ENCODE measurements at places on chromosomes 1 and 21.

- no peak for DNase-seq
Measured at GRCh38 chr1:180675586-180675985, 43.8 kb downstream of the XPR1 start.

- DNase-seq = no peak
Measured at GRCh38 chr1:107477233-107477632, 336.4 kb downstream of the NTNG1 start.

DNA sequence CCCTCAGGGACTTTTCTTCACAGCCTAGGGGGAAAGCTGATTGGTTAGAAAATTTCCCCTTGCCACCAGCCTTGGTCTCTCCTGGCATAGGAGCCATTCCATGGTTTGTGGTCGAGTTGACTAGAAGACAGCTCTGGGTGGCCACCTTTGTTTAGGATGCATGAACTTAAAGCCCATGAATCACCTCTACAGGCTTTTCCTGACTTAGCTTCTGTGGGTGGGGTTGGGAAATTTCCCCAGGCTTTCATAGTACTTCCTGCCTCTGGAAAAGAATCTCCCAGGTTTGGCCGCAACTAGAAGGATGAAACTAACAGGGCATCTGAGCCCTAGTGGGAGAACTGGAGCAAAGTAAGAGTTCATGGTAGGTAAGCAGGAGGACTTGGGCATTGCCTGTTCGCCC is 72.6 kb downstream of the SNRPE start:
- no peak for DNase-seq

GRCh38 chr1:54996359-54996868 is 2.3 kb upstream of the BSND start:
- DNase-seq = no peak

DNA sequence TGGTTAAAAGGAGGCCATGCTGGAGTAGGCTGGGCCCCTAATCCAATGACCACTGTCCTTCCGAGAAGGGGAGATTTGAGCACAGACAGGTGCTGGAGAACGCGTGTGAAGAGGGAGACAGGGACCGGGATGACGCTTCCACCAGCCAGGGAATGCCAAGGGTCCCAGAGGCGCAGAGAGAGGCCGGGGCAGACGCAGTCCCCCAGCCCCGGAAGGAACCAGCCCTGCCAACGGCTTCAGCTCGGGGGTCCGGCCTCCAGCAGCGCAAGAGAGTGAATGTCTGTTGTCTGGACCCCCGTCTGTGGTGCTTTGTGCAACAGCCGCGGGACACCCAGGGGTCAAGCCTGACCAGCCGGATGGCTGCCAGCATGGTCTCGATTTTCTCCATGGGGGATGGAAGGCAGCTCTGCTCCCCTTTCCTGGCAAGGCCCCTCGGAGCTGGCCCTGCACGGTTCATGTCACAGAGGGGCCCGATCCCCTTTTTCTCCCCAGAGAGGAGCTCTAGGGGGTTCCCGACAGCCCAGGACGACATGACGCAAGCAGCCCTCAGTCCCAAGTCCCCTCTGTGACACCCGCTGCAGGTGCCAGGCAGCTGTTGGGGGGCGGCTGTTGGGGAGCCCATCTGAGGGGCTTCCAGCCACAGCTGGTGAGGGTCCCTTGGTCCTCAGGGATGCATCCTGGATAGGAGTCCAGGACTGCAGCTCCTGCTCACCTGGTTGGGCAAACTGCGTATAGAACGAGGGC is 73.5 kb downstream of the SIK1 start:
- no peak for DNase-seq

Measured in skeletal muscle cell (primary cell).